Activated CD4-positive, alpha-beta T cell treated with anti-CD3 and anti-CD28 coated beads, Interleukin-2, amount 10 ng/mL, durations not matched to agents 7 days and 5 days (primary cell): ENCODE measurements at places on chromosomes 12 and 14.

- H3K27me3 ChIP-seq, result peaks cover 2% of the 10 kb centered on the region
- no peak overlapping the region for H3K4me3 ChIP-seq
- H3K36me3 ChIP-seq, result no peaks in the 10 kb centered on the region
- DNase-seq, result no peak
- H3K4me1 ChIP-seq, result no peaks in the 10 kb centered on the region
- H3K27ac ChIP-seq, result no peak overlapping the region
Observed at GRCh38 chr12:25421651-25422167, 131.4 kb downstream of the LMNTD1 start.

- DNase-seq, result no peak
- H3K27me3 ChIP-seq, result no peaks in the 10 kb centered on the region
- H3K4me1 ChIP-seq, result peaks cover 6% of the 10 kb centered on the region
Observed at GRCh38 chr14:34965912-34966311, 16.9 kb upstream of the SRP54 start.

DNA sequence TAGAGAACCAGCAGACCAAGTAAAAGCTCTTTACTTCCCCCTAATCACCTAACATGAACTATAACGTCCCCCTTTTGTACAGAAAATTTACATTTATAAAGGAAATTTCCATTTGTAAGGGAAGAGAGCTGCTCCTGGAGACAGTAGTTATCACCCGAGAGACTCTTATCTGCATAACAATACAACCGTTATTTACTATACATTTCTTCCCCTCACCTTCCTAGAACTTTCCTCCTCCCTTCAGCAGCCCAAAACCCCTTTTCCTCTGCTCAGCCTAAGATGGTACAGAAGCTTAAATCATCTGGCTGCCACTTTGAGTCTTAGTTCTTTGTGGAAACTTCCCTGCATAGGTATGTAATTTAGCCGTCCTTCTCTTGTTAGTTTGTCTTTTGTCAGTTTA, 40.4 kb upstream of the ETV6 start:
- no peak overlapping the region for H3K27ac ChIP-seq
- H3K27me3 ChIP-seq, result no peaks in the 10 kb centered on the region
- H3K4me3 ChIP-seq, result no peak overlapping the region

GRCh38 chr14:85943192-85943591, 413.2 kb downstream of the FLRT2 start:
- no peaks in the 10 kb centered on the region for H3K27me3 ChIP-seq
- H3K36me3 ChIP-seq, result peaks cover 17% of the 10 kb centered on the region
- DNase-seq, result no peak
- peaks cover 5% of the 10 kb centered on the region for H3K4me1 ChIP-seq
- H3K4me3 ChIP-seq, result no peak overlapping the region
- no peak overlapping the region for H3K27ac ChIP-seq

DNA sequence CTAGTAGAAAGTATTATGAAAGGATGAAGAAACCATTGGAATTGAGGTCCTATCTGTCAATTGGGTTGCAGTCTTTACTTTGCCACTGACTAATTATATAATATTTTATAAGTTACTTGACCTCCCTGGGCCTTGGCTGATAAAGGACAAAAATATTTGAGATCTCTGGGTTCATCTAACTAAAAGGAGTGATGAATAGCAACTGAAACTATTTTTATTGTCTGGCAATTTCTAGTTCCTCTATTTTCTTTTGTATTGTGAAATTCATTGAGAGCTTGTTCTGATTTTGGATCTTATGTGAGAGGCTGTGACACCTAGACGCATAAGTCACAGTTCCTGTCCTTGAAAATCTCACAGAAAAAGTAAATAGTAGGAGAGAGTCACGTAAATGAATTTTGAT, 415.7 kb upstream of the ATP2B1 start:
- no peaks in the 10 kb centered on the region for H3K36me3 ChIP-seq
- no peaks in the 10 kb centered on the region for H3K27me3 ChIP-seq
- H3K4me3 ChIP-seq, result no peak overlapping the region
- DNase-seq, result no peak
- no peaks in the 10 kb centered on the region for H3K4me1 ChIP-seq

GRCh38 chr14:100165376-100165775, 5.9 kb upstream of the DEGS2 start:
- no peak overlapping the region for H3K4me3 ChIP-seq
- DNase-seq, result no peak
- peaks cover 21% of the 10 kb centered on the region for H3K27me3 ChIP-seq
- H3K27ac ChIP-seq, result no peak overlapping the region

GRCh38 chr14:77306851-77307496, 13.7 kb downstream of the POMT2 start:
- DNase-seq, result no peak
- no peaks in the 10 kb centered on the region for H3K27me3 ChIP-seq
- H3K36me3 ChIP-seq, result no peaks in the 10 kb centered on the region
- peaks cover 29% of the 10 kb centered on the region for H3K4me1 ChIP-seq
- no peak overlapping the region for H3K27ac ChIP-seq

GRCh38 chr12:52023182-52023975, 16.6 kb downstream of the TAMALIN start:
- H3K27me3 ChIP-seq, result no peaks in the 10 kb centered on the region
- H3K4me1 ChIP-seq, result peaks cover 46% of the 10 kb centered on the region
- peak overlapping the region; percentile 99 for H3K27ac ChIP-seq
- no peaks in the 10 kb centered on the region for H3K36me3 ChIP-seq
- peak overlapping the region; percentile 84 for H3K4me3 ChIP-seq
- peak; percentile 93 for DNase-seq

- no peaks in the 10 kb centered on the region for H3K36me3 ChIP-seq
- H3K27ac ChIP-seq, result no peak overlapping the region
- no peaks in the 10 kb centered on the region for H3K27me3 ChIP-seq
- DNase-seq, result no peak
- no peaks in the 10 kb centered on the region for H3K4me1 ChIP-seq
Observed at GRCh38 chr14:28321475-28322244, 444.9 kb upstream of the FOXG1 start.

- H3K36me3 ChIP-seq, result peaks cover 29% of the 10 kb centered on the region
- H3K4me1 ChIP-seq, result peaks cover 11% of the 10 kb centered on the region
- H3K27me3 ChIP-seq, result no peaks in the 10 kb centered on the region
- no peak overlapping the region for H3K4me3 ChIP-seq
- no peak overlapping the region for H3K27ac ChIP-seq
- DNase-seq, result no peak
Observed at GRCh38 chr12:67676624-67677023, 28.1 kb downstream of the DYRK2 start.

- H3K27me3 ChIP-seq, result no peaks in the 10 kb centered on the region
- H3K36me3 ChIP-seq, result no peaks in the 10 kb centered on the region
- no peaks in the 10 kb centered on the region for H3K4me1 ChIP-seq
- DNase-seq, result no peak
- H3K4me3 ChIP-seq, result no peak overlapping the region
Observed at GRCh38 chr14:40098468-40098867, 666.2 kb upstream of the FBXO33 start.

DNA sequence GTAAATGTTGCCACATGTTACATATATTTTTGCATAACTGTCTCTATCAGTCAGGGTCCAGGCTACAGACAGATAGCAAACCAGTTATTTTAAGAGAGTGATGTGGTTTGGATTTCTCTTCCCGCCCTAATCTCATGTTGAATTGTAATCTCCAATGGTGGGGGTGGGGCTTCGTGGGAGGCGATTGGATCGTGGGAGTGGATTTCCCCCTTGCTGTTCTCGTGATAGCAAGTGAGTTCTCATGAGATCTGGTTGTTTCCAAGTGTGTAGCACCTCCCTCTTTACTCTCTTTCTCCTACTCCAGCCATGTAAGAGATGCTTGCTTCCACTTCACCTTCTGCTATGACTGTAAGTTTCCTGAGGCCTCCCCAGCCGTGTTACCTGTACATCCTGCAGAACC, 704.2 kb upstream of the TBX3 start:
- H3K36me3 ChIP-seq, result no peaks in the 10 kb centered on the region
- H3K27me3 ChIP-seq, result no peaks in the 10 kb centered on the region
- no peak overlapping the region for H3K4me3 ChIP-seq
- no peaks in the 10 kb centered on the region for H3K4me1 ChIP-seq
- DNase-seq, result no peak

DNA sequence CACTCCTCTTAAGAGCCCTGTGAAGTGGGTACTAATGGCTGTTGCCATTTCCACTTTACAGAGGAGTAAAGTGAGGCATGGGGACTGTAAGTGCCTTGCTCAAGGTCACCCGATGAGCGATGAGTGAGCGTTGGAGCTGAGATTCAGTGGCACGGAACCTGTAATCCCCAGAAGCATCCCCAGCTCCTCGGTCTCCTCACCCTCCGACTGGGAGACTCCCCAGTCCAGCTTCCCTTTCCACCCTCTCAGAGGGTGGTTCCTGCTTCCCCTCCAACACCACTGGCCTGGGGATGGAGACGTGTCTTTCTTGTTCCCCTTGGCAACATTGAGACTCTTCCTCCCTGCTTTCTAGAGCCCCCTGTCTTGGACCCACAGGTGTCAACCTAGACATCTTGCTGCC, 32.6 kb downstream of the TMEM63C start:
- DNase-seq, result no peak
- H3K36me3 ChIP-seq, result no peaks in the 10 kb centered on the region
- H3K4me1 ChIP-seq, result no peaks in the 10 kb centered on the region

DNA sequence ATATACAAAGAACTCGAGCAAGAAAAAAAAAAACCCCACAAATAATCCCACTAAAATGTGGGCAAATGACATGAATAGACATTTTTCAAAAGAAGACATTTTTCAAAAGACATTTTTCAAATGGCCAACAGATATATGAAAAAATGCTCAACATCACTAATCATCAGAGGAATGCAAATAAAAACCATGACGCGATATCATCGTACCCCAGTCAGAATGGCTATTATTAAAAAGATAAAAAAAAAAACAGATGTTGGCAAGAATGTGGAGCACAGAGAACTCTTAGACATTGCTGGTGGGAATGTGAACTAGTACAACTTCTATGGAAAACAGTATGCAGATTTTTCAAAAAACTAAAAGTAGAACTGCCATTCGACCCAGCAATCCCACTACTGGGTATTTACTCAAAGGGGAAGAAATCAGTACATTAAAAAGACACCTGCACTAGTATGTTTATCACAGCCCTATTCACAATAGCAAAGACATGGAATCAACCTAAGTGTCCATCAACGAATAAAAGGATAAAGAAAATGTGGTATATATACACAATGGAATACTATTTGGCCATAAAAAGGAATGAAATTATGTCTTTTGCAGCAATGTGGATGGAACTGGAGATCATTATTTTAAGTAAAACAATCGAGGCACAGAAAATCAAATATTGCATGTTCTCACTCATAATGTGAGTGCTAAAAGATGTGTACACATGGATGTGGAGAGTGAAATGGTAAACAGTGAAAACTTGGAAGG, 16.3 kb downstream of the ZBTB39 start:
- no peaks in the 10 kb centered on the region for H3K36me3 ChIP-seq
- H3K27ac ChIP-seq, result no peak overlapping the region
- H3K27me3 ChIP-seq, result peaks cover 13% of the 10 kb centered on the region
- H3K4me3 ChIP-seq, result no peak overlapping the region

DNA sequence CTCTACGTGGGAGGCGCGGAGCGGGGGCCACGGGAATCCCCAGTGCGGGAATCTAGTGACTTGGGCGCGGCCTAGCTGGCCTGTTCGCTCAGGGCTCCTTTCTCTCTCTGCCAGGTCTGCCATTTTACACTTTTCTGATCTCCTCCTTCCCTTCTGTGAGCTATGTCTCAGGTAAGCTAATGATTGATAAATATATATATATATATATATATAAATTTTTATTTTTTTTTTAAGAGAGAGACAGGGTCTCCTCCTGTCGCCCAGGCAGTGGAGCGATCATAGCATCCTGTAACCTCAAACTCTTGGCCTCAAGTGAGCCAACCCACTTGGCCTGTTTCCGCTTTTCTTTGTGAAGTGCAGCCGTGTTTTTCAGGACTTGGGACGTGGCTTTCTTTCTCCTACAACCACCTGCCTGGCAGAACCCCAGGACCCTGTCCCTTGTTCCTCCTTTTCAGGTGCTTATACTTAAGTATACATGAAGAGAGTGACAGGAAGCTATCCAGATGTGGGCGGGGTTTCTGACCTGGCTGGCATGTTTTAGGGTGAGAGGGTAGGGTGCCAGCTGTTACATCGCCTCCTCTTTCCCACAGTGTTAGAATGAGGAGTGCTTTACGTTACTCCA, 547 bp downstream of the ZNF140 start:
- H3K36me3 ChIP-seq, result peaks cover 56% of the 10 kb centered on the region
- no peaks in the 10 kb centered on the region for H3K27me3 ChIP-seq
- no peak overlapping the region for H3K4me3 ChIP-seq
- DNase-seq, result no peak

GRCh38 chr14:52954346-52955214, 3.7 kb upstream of the FERMT2 start:
- H3K27ac ChIP-seq, result no peak overlapping the region
- peaks cover 16% of the 10 kb centered on the region for H3K4me1 ChIP-seq
- H3K27me3 ChIP-seq, result peaks cover 45% of the 10 kb centered on the region
- no peak overlapping the region for H3K4me3 ChIP-seq
- DNase-seq, result no peak

DNA sequence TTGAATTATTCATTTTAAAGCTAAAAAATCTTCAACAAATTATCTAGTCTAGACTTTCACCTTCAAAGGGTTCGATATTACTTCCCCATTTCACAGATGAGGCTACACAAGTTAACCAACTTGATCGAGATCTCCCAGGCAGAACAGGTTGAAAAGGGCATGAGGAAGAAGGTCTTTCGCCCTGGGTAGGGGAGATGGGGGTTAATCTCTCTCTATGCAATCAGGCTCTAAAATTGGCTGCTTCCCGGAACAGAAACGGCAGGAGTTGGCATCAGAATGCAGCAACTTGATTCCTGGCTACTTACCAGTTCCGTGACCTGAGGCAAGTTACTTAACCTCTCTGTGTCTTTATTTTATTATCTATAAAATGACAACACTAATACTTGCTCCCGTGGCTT, 2.4 kb upstream of the CISTR start:
- H3K27me3 ChIP-seq, result peaks cover 22% of the 10 kb centered on the region
- H3K36me3 ChIP-seq, result no peaks in the 10 kb centered on the region
- no peak overlapping the region for H3K4me3 ChIP-seq
- DNase-seq, result no peak
- H3K27ac ChIP-seq, result no peak overlapping the region
- H3K4me1 ChIP-seq, result peaks cover 18% of the 10 kb centered on the region

DNA sequence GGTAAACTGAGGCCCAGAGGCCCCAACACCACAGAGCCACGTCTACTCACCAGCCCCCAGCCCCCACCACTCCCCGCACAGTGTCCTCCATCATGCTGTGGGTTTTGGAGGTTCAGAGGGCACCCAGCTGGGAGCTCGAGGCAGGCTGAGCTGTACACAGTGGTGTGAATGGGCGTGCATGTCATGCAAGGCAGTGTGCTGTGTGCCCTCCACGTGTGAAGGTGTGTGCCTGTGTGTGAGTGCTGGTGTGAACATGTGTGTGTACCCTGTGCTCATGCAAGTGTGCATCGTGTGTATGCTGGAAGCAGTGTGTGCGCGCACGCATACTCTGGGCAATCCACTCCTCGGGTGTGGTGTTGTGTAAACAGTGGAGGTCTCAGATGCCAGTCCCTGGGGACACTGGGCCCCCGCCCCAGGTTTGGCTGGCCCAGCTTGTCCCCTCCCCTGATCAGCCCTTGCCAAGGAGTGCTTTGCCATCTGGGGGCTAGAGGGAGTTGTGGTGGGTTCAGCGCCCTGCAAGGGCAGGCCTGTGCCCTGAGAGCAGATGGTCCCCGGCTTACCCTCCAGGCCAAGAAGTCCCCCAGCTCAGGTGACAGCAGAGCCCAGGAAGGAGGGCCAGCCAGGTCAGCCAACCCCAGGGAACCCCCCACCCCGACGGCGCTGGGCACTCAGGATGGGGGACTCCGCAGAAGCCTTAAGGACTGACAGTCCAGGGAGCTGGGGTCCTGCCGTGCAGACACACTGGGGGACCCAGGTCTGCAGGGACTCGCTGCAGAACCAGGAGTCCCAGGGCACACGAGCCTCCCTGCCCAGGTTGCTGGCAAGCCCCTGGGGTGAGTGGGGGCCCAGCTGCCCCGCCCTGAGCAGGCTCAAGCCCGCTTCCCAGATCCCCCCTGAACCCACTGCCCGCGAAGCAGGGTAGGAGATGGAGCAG, 23.8 kb upstream of the GPR132 start:
- peaks cover 8% of the 10 kb centered on the region for H3K27me3 ChIP-seq
- H3K27ac ChIP-seq, result no peak overlapping the region
- no peak overlapping the region for H3K4me3 ChIP-seq
- H3K36me3 ChIP-seq, result no peaks in the 10 kb centered on the region
- DNase-seq, result no peak
